Mesothelial cell of epicardium (in vitro differentiated cells): ENCODE measurements at places on chromosomes 12 and 14.
A peak's percentile ranks its signal among the peaks of the same experiment; 100 is the strongest.

DNA sequence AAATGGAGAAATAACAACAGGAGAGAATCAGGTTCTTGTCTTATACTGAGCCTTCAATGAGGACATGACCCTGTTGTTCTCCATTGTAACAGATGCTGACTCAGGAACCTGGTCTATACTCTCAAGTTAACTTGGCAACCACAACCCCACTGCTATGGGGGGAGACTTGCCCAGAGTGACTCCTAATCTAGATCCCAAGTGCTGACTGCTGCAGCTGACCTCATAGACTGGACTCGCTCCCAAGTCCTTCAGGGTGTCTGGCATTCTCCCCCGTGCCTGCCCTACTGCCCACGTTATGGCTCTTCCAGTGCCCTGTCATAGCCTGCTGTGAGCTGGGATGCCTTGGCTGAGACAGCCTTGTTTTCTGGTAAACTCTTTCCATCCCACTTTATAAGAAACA is 37.1 kb downstream of the NID2 start:
- DNase-seq, result no peak

- no peak for DNase-seq
Measured at GRCh38 chr12:78672033-78672432, 192.5 kb upstream of the SYT1 start.

DNA sequence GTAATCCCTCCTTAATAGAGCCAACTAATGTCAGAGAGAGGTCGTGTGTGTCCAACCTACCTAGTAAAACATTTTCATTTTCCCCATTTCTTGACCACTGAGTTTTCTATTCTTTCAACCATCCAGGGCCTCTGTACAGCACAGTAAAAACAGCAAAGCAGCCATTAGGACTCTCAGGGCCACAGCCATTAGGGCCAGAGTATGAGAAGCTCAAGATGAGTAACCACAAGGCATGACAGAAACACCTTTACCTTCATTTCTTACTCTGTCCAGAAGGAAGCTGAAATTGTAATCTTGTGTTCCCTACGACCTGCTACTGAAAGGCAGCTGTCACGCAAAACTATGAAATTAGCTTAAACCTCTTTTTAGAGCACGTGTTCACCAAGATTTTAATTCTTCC is 2.3 kb downstream of the SPPL3 start:
- no peak for DNase-seq

DNA sequence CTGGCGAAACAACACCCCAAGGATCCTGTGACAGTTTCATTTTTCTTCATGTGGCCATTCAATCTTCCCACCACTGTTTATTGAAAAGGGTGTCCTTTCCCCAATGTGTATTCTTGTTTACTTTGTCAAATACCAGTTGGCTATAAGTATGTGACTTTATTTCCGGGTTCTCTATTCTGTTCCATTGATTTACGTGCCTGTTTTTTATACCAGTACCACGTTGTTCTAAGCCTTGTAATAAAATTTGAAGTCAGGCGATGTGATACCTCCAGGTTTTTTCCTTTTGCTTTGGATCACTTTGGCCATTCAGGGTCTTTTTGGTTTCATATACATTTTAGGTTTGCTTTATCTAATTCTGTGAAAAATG is 9.1 kb upstream of the MGAT4C start:
- no peak for DNase-seq

DNA sequence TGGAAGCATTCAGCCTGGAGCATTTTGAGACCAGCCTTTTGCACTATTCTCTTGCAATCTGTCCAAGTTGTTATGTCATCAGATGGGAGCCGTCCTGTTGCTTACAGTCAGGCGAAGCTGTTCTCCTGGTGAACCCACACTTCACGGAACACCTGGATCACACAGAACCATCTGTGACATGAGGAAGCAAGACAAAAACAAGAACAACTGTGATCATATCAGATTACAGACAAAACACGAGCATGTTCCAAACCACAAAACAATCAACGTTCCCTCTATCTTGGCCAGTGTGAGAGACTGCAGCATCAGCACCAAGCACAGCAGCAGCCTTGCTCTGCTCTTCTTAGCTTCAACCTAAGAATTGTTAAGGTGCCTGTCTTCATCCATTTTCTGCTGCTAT is 180.5 kb upstream of the SFSWAP start:
- DNase-seq, result no peak

GRCh38 chr14:75979071-75979571 is 2.7 kb downstream of the TGFB3 start:
- DNase-seq, result no peak

GRCh38 chr12:49947593-49948226 is 2.8 kb upstream of the AQP2 start:
- no peak for DNase-seq

DNA sequence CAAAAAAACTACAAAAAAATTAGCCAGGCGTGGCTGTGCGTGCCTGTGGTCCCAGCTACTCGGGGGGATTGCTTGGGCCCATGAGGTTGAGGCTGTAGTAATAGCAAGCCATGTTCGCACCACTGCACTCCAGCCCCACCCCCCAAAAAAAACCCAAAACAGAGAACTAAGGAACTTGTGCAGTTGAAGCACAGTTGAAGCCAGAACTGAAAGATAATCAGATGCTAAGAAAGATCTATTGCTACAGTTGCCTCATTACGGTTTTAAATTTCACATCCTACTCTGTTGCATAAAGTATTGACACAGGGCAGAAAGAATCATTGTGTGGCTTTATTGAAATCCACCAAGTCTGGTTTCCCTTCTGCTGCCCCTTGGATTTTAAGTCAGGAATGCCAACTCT is 3.8 kb downstream of the CS start:
- DNase-seq, result no peak

DNA sequence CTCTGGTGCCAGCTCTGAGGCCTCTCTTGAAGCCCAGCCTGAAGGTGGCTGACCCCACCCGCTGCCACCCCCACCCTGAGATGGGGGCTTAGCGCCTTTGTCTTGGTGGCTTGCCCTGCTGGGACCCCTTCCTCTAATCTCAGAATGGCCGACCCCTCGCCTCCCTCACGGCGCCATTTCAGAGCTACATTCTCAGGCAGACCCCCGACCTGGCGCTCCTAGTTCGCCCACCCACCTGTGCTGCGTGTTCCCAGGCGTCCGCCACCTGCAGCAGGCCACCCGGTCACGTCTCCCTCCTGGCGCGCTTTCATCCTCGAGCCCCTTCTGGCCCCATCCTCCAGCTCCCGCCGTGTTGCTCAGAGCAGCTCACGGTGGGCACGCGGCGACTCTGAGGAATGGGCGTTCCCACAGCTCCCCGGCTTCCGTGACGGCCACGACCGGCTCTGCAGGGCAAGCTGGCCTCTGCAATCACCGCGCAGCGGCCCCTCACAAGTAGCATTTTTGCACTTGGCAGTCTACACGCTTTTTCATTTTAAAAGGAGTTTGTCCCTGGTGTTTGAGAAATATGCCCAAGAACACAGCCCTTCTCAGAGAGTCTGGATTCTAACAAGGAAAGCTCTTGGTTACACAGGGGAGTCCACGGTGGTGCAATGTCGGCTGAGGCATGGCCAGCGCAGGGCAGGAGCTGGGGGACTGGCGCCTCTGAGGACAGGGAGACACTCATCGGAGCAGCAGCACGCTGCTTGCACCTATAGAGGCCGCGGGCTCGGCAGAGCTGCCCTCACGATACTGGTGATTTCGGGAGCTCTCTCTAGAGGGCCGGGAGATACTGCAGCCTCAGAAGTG is 105.7 kb upstream of the C14orf180 start:
- no peak for DNase-seq

DNA sequence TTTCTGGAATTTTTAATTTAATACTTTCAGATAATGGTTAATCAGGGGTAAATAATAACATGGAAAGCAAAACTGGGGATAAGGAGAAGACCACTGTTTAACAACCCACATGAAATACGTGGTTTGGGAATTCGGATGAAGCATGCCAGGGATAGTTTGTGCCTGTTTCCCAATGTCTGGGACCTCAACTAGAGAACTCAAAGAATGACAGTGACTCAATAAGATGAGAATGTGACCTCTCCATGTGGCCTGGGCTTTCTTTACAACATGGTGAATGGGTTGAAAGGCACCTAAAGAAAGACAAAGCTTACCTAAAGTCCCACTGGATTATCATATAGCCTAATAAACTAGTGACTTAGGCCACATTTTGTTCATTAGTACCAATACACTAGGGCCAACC is 460.3 kb upstream of the LRFN5 start:
- no peak for DNase-seq

GRCh38 chr12:121038861-121039668 is at the start of gene OASL:
OASL (minus strand) TSS chr12:121039246; CDS start chr12:121038971, 275 bp downstream.
- no peak for DNase-seq

- no peak for DNase-seq
Measured at GRCh38 chr12:110234755-110235154, 46.3 kb upstream of the ATP2A2 start.

GRCh38 chr12:52874573-52875435 is 26.0 kb upstream of the KRT78 start:
- DNase-seq, result no peak

DNA sequence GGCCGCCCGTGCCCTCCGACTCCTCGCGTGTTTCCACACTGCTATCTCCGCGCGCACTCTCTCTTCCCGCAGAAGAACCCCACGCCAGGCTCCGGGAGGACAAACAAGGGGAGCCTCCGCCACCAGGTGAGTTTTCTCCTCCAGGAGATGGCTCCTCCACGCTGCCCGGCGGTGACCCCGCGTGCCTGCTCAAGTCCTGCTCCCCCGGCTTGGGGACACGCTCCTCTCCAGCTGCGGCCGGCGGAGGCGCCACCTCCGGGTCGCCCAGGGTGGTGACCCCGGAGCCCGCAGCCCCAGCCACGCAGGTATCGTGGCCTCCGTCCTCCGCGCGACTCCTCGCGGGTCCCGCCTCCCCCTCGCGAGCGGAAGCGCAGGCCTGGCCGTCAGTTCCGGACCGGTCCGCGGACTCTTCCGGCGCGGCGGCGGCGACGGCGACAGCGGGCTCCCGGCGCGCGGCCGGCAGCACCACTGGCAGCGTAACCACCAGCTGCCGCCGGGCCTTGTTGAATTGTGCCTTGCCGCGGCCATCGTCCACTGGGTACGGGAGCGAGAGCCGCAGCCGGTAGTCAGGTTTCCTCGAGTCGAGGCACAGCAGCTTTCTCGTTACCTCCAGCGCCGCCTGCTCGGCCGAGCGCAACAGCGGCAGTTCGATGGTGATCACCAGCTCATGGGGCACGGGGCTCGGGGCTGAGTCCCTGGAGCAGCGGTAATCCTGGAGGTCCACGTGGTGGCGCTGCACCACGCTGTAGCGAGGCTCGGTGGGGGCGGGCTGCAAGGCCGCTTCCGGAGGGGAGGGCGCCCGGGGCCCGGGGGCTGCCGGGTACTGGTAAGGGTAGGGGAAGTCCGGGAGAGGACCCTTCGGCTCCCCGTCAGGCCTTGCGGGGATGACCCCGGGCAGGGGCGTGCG is 1.2 kb downstream of the DNAAF2 start:
- peak; percentile 85 for DNase-seq

GRCh38 chr12:24970177-24970576 is 21.3 kb upstream of the BCAT1 start:
- no peak for DNase-seq

DNA sequence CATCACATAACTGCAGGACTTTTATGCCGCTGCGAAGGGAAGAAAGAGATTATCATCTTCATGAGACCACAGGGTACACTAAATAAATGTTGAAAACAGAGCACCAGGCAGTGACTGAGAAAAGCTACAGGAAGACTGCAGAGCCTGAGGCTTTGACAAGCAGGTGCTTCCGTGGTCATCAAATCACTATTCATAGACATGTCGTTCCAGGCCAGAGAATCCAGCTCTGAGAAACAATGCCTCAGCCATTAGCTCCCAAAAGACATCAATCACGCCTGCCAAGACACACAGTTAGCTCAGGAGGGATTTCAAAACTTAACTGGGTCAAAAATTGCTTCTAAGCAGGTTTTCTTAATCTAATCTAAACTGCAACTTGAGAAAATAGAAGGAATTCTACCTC is 47.2 kb upstream of the GARIN6 start:
- no peak for DNase-seq

GRCh38 chr14:95133282-95133681 is 24.0 kb downstream of the DICER1 start:
- no peak for DNase-seq

DNA sequence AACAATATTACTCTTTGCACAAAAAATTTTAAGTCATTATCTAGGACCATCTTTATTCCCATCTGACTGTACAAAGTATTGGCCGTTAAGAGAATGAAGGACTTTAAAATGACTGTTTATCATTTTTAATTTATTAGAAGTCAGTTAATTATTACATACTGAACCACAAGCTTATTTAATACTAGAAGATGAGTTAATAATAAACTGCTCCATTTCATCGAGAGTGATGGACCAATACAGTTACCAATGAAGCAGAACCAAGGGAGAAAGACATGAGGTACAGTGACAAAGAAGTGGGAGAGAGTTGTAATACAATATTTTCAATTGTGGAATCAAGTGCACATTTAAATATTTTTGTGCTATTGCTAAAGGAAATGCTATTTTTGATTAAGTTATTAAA is 83.3 kb downstream of the PTPRO start:
- no peak for DNase-seq

- DNase-seq, result no peak
Measured at GRCh38 chr12:121740847-121741246, 28.3 kb downstream of the TMEM120B start.

DNA sequence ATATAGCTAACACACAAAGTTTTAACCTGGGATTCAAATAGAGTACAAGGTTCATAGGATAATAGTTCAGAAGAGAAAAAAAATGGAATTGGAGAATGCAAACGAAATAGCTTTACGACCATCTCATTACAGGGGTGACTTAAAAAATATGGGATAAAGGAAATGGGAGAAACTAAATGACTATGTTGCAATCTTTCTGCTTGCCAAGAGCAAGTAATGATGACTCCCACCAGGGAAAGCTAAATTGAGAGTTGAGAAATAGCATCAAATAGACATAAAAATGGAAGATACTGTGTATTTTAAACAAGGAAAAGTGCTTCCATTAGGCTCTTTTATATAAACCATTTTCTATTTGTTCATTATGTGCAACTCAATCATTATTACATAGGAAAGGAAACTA is 155.7 kb upstream of the ATXN7L3B start:
- DNase-seq, result no peak
